ENCODE measurements at places on chromosomes 1 and 21.

- peak; percentile 86 for DNase-seq
These were observed 32.3 kb downstream of the SLC9A1 start for GRCh38 chr1:27122652-27123051.

DNA sequence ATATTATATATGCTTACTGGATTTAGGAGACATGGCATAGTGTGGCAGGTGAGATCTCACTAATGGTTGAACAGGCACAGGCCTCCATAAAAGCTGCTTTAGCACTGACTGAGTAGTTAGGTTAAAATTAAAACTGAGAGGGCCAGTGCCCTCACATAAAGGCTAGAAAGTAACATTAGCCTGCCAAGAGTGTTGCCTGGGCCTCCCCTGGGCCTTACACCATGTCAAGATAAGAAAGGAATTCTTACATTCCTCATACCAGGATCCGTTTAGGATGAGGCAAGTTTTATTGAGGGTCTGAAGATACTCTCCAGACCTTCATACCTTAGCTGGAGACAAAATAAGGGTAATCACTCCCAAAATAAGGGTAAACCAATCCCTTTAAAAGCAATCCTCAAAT, 1011.8 kb downstream of the PLA2G4A start:
- no peak for DNase-seq

DNA sequence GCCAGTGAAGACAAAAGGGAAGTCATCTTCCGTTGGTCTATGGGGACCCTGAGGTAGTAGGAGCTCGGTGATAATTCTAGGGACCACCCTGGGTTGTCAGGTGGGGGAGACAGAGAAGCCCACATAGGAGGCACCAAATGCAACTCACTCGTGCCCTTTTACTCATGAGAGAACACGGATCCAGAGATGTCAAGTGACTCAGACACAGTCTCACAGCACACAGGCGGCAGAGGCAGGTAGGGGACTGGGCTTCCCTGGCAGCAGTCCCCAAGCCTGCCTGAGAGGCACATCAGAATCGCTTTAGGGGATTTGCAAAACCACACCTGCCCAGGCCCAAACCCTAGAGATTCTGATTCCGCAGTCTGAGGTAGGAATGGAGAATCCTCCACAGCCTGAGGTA, 31.3 kb upstream of the RUNX3 start:
- no peak for DNase-seq

GRCh38 chr1:31583082-31583994, 7.0 kb downstream of the TINAGL1 start:
- DNase-seq = no peak

DNA sequence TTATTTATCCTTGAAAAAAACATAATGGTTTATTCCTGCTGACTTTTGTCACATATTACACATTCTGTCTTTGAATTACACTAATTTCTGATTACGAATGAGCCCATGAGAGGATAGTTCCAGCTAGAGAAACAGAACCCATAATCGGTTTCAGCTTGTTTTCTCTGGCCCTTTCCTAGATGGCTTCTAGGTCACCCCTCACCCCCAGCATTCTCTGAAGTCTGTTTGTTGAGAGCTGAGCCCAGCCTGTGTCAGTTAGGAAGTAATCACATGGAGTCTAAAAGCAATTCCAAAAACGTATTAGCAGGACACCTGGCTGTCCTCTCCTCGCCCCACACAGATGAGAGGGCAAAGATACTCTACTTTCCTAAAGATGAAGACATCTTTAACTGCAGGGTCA, 48.9 kb downstream of the KIAA1614 start:
- DNase-seq = no peak

- DNase-seq = no peak
These were observed 24.4 kb upstream of the DOCK7 start for GRCh38 chr1:62712336-62713243.

DNA sequence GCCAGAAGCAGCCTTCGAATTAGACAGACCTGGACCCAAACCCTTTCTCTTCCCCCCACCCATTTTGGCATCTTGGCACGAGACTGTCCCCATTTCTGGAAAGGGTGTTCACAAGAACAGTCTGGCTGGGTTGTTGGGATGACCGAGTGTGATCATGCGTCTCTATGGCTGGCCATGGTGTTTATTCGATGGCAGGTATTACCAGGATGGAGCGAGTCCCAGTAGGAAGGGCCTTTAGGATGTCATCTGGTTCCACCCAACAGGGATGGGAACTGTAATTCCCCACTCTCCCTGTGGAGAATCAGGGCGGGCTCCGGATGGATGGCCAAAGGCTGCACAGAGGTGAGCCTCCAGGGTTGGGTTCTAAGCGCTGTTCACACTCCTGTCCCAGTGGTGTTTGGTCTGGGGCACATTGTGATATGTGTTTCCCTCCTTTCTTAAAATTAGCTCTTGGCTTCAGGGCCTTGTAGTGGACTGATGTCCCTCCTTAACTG, 33.4 kb upstream of the ATP5PO start:
- DNase-seq = no peak
